ENCODE measurements at places on chromosomes 12 and 14.

GRCh38 chr14:28143316-28143715 lies 623.3 kb upstream of the FOXG1 start:
- DNase-seq = no peak

DNA sequence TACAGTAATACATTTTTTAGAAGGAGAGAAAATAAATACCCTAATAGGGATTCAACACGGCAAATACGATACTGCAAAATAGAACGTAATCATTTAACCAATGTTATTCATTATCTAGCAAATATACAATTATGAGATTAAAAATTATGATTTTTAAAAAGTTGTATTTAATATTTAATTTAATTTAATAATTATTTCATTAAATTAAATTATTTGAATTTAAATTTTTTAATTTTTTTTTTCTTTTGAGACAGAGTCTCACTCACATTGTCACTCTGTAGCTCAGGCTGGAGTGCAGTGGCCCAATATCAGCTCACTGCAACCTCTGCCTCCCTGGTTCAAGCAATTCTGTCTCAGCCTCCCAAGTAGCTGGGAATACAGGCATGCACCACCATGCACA lies 42.0 kb downstream of the GXYLT1 start:
- no peak for DNase-seq

GRCh38 chr12:124229520-124229919 lies 65.4 kb upstream of the RFLNA start:
- DNase-seq = no peak

- no peak for DNase-seq
Observed at GRCh38 chr12:12901158-12901791, 9.9 kb downstream of the GPRC5A start.

GRCh38 chr14:68033336-68033932 lies 213.9 kb downstream of the RAD51B start:
- DNase-seq = no peak

DNA sequence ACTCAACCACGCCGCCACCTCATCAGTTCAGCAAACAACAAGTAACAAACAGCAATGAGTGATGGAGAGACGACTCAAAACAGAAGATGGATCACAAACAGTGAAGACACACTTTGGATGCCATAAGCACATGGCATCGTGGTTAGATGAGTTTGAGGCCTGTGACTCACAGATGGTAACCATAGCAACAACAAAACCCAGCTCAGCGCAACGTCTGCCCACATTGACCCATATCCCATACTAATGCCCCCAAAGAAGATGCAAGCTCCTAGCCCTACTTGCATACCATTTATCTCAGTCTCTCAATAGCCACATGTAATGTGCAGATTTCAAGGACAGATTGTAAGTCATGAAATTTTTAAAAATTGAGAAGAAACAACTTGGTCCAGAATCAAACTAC lies 1322.3 kb upstream of the TMEM132C start:
- DNase-seq = no peak

- no peak for DNase-seq
Observed at GRCh38 chr12:87529413-87529812, 499.8 kb downstream of the C12orf50 start.

DNA sequence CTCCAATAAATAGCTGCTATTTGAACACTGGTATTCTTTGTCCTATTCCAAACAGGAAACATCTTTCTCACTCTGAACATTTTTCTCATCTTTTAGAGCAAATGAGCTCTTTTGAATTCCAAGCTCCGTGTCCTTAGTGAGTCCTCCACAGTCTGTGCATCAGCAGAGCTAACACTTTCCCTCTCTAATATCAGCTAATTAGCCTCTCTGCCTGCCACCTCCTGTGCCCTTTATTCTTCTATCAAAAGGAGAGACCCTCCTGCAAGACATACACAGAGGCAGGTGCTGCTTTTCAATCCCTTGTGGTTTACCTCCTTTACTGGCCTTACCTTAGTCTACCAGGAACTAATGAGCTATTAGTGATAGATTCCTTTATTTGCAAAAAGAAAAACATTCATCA lies 178.5 kb downstream of the SLC35F4 start:
- DNase-seq = no peak
